Left renal cortex interstitium (tissue), 4 donors: ENCODE measurements at places on chromosomes 5 and 9. TPM values are rescaled to one million over a fixed set of nuclear protein-coding genes. Genes with fewer than 3 reads are reported as not detected.

GRCh38 chr9:126298063-126298801 lies 28.4 kb upstream of the MVB12B start:
- DNase-seq: peak; percentile 59

GRCh38 chr5:179422213-179422855 lies 77.1 kb upstream of the ADAMTS2 start:
- no peak for DNase-seq

DNA sequence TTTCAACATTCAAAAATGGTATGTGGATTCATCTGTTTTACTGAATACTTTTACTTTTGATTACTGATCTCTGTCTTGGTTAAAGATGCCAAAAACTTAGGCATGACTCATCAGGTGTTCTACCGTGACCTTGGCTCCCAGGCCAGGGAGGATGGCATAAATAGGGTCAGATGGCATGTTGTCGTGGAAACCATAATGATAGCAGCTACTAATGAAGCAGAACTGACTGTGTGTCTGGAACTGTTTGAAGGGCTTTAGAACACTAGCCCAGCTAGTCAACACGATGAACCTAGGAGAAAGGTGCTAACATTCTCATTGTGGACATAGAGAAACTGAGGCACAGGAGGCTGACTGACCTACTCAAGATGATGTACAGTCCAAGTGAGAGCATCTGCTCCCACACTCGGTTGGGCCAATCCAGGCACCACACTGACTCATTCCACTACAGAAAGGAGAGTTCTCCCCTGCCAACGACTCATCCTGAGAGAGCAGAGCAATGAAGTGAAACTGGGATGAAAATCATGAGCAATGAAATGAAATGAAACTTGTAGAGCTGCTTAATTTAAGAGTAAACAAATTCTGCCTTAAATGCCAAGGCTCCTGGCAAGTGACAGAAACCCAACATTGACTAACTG lies 116.0 kb downstream of the TENT4A start:
- no peak for DNase-seq

GRCh38 chr9:123089790-123090189 lies 56.3 kb downstream of the GPR21 start:
- DNase-seq: no peak

DNA sequence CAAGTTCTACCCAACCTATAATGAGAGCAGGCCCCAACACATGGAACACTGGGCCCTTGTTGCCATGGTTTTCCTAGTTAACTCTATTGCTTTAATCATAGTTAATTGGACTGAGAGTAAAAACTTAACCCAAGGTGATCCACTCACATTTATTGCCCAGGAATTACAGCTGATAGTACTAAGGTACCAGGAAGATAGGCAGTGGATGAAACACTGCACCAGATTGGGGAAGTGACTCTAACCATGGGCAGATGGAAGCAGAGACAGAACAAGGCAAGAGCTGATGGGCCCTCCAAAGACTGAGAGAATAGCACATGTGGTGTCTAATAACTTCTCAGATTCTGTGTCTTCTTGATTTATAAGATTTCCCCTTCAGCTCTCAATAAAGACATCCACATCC lies 145.7 kb upstream of the TRIM32 start:
- no peak for DNase-seq

DNA sequence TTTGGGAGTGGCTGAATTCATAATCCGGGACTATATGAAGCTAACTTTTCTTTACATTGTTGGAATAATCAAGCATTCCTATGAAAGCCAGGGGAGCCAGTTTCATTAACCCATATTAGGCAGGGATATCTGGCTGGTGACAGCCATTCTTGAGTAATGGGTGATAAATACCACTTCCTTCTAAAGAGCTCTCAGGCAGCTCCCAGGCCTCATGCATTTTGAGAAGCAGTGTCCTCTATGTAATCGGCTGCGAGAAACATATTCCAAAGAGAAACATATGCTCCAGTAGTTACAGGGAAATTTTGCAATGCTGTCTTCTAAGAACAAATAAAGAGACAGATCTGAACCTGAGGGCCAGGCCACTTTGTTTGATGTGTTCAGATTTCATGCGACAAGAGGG lies 83.1 kb downstream of the MSX2 start:
- no peak for DNase-seq

- DNase-seq: no peak
Observed at GRCh38 chr9:125650271-125650737, 56.7 kb downstream of the MAPKAP1 start.

- DNase-seq: no peak
Observed at GRCh38 chr5:171736976-171737891, 48.4 kb upstream of the SMIM23 start.

GRCh38 chr9:107090218-107090617 lies 192.9 kb upstream of the RAD23B start:
- no peak for DNase-seq

DNA sequence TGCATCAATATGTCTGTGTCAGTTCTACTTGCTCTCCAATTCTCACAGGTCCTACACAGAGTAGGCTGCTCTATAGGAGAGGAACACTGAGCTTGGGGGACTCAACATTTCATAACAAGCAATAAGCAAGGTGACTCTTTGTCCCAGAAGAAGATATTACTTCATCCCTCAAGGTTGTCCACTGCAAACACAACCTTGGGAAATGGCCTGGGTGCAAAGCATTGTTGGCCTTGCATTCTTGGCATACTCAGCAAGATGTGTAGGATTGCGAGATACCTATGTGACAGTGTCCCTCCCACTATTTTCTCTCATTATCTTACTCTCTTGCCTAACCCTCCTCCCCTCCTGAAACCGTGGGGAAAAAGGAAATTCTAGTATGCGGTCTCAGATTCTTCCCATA lies 169.8 kb upstream of the FREM1 start:
- DNase-seq: no peak

DNA sequence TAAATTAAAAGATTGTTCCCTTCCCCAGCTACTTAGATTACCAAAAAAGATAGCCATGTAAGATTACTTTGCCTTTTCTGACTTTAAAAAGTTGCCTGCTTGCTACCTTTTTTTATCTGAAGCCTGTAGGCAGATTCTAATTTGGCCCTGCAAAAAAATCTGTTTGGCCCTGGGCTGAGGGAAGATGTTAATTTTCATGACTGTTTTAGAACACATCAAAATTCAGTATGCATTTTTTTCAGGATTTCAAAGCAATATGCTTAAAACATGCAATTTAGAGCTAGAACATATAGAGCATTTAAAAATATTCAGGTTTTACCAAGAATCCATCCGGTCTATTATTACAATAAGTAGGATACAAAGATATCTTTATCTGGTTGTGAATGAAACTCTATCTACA lies 563.6 kb downstream of the NR2F1-AS1 start:
- no peak for DNase-seq

DNA sequence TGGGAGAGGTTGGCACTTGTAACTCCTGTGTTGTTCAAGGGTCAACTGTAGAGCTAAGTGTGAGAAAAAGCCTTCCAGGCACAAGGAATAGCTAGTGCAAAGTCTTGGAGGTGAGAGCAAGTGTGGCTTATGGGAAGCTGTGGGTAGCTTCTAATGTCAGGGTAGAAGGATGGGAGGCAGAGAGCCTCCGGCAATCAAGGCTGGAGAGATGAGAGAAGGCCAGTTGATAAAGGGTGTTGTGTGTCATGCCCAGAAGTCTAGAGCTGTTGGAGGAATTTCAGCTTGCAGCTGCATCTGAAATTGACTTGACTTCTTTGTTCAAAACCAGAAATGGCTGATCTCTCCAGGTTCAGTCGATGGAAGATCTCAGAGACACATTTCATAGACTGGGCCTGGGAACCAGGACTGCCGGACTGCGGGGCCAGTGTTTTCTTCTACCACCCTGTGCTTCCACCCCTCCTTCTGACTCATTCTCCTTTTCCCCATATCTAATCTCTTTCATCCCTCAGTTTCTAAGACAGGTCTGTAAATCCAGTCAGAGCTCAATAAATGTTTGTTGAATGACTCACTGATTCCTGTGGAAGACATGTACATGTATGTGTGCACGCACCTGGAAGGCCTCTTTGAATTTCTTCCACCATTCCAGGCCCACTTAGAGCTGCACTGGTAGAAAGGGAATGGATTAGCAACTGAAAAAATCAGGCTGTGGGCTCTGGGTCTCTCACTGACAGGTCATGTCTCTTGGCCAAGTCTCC lies 67.8 kb upstream of the KLF4 start:
- DNase-seq: no peak

GRCh38 chr9:89021154-89021803 lies 30.0 kb downstream of the S1PR3 start:
- DNase-seq: no peak

DNA sequence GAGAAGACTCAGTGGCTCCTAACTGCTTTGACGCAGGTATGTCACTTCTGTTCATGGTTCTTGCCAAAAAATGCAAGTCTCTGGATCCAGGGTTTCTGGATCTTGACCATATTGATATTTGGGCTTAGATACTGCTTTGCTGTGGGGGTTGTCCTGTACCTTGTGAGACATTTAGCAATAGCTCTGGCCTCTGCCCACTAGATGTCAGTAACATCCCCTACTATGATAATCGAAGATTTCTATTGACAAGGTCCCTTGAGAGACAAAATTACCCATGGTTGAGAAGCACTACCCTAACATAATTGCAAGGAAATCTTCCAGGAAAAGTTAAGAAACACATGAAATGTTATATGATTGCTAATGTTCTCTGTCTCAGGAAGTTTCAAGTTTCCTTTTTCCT lies 285.4 kb downstream of the TMEM232 start:
- DNase-seq: no peak

DNA sequence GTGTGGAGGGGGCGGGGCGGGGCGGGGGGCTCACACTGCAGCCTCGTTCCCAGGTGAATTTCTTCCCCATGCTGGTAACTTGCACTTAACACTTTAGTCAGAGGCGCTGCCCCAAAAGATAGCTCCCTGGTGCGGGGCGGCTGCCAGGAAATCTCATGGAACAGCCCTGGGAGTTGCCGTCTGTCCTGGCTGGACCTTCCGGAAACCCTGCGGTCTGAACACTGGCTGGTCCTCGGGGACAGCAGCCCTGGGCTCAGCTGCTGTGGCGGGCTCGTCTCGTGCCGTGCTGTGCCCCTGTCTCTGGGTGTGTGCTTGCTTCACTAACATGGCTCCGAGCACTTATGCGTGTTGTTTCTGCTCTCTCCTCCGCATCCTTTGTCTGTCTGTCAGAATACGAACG lies 25.8 kb downstream of the PTGES2 start:
- no peak for DNase-seq

- DNase-seq: no peak
Observed at GRCh38 chr5:66436721-66437120, 159.5 kb upstream of the MAST4 start.

- no peak for DNase-seq
Observed at GRCh38 chr9:120935383-120935857, 8.8 kb upstream of the TRAF1 start.

DNA sequence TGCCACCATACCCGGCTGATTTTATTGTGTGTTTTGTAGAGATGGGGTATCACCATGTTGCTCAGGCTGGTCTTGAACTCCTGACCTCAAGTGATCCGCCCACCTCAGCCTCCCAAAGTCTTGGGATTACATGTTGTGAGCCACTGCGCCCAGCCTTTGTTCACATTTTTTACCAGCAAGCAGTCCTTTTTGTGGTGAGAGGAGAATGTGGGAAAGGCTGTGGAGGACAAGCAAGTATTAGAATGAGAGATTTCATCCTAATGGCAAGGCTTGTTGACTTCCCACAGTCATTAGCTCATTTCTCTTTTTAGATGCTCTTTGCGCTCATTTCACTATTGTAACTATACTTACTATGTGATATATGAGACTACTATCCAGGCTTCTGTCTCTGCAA lies 6.1 kb downstream of the IL31RA start:
- no peak for DNase-seq

DNA sequence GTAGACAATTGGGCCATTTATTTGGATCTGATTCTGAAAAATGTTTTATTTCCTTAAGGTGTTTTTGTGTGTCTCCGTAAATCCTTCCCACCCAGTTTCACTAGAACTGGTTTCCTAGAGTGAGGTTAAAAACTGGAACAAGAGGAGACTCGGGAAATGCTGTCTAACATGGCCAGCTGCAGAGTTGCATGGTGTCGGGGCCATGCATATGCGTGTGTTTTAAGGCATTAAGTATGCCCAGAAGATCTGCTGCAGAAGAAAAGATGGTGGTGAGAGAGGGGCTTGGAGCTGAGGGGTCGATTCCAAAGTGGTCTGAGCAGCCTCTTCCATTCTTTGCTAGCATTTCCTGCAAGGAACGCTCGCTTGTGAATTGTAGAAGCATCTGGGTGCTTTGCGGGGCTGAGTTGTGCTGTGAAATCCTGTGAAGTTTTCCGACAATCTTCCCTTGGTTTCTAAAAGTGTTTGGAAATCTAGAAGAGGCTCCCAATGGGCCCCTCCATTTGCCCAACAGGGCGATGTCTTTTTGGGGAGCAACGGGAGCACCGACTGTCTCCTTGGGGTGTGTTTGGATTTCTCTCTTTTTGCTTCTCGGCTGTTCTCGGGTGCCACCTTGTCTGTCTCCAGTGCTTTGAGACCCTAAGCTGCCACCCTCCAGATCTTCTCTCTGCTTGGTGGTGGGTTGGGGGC lies 113.8 kb downstream of the COL5A1 start:
- no peak for DNase-seq

- DNase-seq: peak; percentile 60
Observed at GRCh38 chr5:115262321-115263077, at the start of gene PGGT1B. Gene PGGT1B (minus strand): TSS chr5:115262877. CDS start chr5:115262851, 26 bp downstream.

DNA sequence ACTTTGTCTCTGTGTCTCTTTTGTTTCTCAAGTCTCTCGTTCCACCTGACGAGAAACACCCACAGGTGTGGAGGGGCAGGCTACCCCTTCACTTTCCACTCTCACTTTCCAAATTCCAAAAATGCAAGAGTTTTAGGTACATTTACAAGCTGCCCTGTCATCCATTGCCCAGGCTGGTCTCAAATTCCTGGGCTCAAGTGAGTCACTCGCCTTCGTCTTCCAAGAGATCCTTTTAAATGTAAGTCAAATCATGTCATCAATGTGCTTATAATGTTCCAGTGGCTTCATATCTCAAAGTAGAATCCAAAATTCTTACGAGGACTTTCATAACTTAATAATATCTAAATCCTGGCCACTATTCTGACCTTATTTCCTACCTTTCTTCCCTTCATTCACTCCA lies 20.4 kb upstream of the UGCG start:
- DNase-seq: no peak

- DNase-seq: no peak
Observed at GRCh38 chr5:173869316-173869715, 18.8 kb upstream of the CPEB4 start.

- DNase-seq: peak; percentile 70
Observed at GRCh38 chr9:16705111-16705604, 165.3 kb downstream of the BNC2 start.

ANKRD18A gene
- polyA plus RNA-seq: 5.9 TPM

TMEM250 gene
- polyA plus RNA-seq: 23.0 TPM

IL3 gene
- polyA plus RNA-seq: not detected

CTSL gene
- polyA plus RNA-seq: 157 TPM

FOXD4L5 gene
- polyA plus RNA-seq: 0.25 TPM

STING1 gene
- 29.7 TPM for polyA plus RNA-seq

RNF130 gene
- polyA plus RNA-seq: 74.9 TPM

PCDHGA12 gene
- 1.5 TPM for polyA plus RNA-seq

GABRP gene
- polyA plus RNA-seq: 1.2 TPM

ECM2 gene
- 15.9 TPM for polyA plus RNA-seq

CAMK4 gene
- 5.7 TPM for polyA plus RNA-seq

TPRN gene
- polyA plus RNA-seq: 14.1 TPM

ERMP1 gene
- polyA plus RNA-seq: 59.1 TPM

IRF1 gene
- 13.9 TPM for polyA plus RNA-seq

LRRC19 gene
- 17.0 TPM for polyA plus RNA-seq
